ENCODE measurements at places on chromosomes 1 and 21.

GRCh38 chr1:64396817-64397216 lies 73.1 kb upstream of the CACHD1 start:
- no peak for DNase-seq

- no peak for DNase-seq
Measured at GRCh38 chr21:42092771-42093170, 21.7 kb downstream of the UMODL1 start.

DNA sequence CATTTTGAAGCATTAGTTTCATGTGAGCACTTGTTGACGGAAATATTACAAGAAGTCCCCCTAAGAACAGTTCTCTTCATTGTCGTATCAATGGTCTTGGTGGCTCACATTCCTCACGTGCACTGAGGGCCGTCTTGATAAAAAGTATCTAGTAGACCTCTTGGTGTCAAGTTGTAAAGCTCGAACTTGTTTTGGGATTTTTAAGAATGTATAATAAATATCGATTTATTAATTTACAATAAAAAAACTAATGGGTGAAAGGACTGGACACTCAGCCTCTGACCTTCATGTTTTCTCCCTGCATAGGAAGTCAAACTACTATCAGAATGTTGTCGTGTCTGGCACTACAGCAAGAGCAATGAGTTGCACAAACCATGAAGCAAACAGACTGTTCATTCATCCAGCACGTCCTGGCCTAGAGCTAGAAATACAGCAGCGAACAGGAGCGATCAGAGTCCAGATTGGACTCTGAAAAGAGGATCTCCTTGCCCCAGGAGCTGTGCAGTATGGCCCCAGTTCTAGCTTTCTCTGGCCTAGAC lies 319.2 kb downstream of the SMYD3 start:
- no peak for DNase-seq

DNA sequence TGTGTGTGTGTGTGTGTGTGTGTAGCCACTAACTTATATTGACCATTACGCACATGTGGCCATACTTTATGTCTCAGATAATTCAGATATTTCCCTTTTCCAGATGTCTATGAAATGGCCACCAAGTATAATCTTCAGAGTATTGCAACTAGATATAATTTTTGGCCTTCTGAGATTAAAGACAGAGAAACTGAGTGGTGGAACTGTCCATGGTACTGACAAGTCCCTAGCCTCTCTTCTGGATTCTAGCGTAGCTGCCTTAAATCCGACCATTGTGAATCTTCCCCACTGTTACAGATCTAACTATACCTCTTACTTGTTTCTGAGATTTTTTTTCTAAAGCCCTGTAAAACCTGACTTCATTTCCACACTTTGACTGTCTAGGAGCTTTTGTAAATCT lies 100.0 kb upstream of the SERTAD4 start:
- no peak for DNase-seq

- no peak for DNase-seq
Measured at GRCh38 chr1:42943166-42943565, 15.5 kb downstream of the SLC2A1 start.

DNA sequence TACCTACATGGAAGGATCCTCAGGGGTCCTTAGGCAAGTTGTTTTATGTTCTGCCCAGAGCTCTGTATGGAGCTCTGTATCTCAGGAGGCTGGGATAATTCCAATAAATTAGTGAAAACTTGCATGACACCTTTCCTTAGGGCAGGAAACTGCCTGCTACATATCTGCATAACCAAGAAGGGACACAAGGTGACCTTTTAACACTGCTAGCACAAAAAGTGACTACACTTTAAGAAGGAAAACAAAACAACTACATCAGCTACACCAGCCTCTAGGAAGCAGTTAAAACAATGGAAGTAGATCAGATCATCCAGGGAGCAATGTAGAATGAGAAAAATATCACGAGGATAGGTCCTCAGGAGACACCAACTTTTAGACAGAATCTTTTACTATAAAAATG lies 93.9 kb downstream of the TNFSF18 start:
- DNase-seq = no peak
